Naive thymus-derived CD8-positive, alpha-beta T cell (primary cell): ENCODE measurements at places on chromosomes 7 and 10.

DNA sequence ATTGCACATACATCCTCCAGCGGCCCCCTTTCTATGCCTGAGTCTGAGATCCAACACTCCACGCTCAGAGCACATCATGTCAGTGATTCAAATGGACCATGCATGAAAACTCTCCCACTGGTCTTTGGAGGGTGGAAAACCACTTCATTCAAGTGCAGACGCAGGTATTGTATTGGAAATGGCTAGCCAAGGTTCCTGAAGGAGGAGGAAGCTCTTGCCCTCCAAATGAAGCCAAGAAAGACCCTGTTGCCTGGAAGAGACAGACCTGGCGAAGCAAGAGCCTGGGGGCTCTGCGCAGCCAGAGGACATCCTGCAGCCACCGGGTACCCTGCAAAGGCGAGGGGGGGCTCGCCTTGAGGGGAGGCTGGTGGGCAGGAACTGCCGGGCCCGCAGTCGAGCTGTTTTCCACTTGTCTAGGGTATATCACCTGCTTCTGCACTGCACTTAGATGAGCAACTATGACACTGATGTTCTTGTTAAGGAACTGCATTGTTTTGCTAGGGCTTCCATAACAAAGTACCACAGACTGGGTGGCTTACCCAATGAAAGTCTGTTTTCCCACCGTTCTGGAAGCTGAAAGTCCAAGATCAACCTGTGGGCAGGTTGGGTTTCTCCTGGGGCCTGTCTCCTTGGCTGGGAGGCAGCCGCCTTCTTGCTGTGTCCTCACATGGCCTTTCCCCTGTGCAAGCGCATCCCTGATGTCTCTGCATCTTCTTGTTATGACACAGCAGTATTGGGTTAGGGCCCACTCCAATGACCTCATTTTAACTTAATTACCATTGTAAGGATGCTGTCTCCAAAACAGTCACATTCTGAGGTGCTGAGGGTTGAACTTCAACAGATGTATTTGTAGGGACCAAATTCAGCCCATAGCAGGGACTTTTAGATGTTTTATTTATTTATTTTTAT, 233.4 kb downstream of the ARHGAP12 start:
- no peak for DNase-seq

- no peak for DNase-seq
Measured at GRCh38 chr7:20790375-20790774, 3.7 kb upstream of the SP8 start.

DNA sequence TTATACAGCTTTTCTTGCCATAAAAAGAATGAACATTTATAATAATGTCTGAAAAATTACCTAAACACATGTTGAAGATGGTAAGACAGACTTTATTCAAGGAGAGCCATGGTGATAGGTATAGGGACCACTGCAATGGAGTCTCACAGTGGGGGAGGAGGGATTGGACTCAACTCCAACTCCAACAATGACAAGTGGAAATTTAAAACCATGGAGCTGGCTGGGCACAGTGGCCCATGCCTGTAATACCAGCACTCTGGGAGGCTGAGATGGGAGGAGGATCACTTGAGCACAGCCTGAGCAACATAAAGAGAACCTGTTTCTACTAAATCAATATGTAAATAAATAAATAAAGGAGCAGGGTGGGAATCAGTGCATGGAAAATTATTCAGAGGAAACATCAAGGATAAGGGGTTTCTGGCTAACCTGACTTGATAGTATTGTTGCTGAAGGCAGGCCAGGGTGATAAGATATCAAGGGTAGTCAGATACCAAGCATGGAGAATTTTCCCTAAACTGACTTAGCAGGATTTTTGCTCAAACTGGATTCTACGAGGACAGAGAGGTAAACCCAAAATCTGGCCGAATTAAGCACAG, 19.5 kb upstream of the MICU1 start:
- DNase-seq, result no peak

GRCh38 chr10:2852574-2853323, 214.6 kb upstream of the PFKP start:
- no peak for DNase-seq

GRCh38 chr7:157318015-157318706, 18.6 kb upstream of the DNAJB6 start:
- no peak for DNase-seq

DNA sequence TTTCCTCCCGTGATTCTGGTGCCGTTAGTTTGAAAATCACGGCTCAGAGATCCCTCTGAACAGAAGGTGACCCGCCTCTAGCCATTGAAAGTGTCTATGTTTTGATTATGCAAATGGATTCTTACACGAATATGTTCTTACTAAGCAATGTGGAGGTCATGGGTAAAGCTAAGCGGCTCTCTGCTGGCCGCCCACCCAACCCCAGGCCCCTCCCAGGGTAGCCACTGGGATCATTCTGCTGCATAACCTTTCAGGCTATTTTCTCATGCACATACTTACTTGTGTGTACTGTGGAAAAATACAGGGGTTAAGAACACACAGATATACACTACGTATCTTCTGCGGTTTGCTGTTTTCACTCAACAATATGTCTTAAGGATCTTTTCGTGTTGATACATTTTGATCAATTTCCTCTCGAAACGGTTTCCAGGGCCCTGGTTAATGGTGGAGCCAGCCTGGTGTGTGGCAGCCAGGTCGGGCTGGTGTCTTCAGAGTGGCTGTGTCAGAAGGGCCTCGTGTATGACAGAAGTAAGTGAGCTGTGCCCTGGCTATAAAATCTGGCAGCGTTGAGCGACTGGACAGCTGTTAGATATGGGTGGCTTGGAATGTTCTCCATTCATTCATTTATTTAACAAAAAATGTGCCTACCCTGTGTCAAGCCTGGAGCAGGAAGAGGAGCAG, 29.9 kb downstream of the ZNF783 start:
- no peak for DNase-seq

DNA sequence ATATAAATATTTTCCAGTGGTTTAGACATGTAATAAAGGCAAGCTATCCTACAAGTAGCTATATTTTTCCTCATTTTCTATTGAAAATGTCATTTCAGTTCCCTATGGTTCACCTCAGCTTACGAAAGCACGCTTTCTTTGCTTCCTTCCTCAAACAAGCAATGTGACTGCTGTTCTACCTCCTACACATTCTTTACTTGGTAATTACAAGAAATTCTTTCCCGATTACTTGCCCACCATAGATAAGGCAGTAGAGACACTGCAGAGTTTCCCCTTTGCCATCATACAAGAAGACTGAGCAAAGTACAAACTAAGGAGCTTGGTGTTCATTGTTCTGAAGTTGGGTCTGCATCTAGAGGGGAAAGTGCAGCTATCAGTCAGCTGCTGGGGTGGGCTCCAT, 249.4 kb downstream of the CRPPA start:
- DNase-seq, result no peak

DNA sequence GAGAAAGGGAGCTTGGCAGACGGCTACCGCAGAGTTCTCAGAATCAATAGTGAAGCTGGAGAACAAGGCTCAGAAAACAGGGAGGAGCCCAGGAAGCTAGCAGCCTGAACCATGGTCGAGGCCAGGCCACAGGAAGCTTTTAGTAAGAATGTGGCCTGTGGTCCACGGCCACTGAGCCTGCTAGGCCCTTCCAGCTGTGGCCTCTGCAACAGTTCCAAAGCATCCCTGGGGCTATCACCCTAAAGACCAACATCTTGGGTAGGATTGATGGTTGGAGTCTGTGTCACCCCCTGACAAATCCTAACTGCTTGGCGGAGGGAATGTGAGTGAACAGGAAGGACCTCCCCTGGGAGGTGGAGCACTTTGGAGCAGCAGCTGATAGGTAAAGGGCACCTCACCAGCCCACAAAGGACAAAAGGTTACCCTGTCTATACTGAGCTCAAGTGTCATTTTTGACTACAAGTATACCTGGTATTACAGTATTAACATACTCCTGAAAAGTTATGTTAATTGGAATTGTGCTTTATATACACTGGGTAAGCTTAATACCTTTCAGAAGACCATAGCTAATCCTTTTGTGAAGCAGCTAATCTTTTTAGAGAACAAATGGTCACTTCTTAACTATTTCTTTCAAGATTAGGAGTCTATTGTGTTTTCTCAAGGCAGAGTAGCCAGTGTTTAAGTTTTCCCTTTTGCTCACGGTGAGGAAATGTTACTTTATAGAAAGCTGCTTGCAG, 18.7 kb downstream of the PTPRE start:
- no peak for DNase-seq

DNA sequence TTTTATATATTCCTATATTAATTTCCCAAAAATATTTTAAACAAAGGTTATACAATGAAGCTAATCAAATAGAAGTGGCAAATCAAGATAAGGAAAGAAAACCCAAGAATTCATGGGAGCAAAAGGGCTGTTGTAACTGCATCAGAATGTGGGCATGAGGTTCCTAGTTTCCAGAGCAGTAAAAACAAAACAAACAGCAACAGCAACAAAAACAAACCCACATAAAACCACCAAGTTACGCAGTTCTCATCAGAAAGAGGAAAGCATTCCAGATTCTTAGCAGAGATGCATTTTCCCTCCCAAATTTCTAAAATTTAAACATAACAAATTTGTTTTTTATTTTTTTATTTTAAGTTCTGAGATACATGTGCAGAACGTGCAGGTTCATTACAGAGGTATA, 34.8 kb upstream of the MSMB start:
- no peak for DNase-seq

GRCh38 chr7:73948287-73948686, 79.7 kb upstream of the ELN start:
- no peak for DNase-seq

DNA sequence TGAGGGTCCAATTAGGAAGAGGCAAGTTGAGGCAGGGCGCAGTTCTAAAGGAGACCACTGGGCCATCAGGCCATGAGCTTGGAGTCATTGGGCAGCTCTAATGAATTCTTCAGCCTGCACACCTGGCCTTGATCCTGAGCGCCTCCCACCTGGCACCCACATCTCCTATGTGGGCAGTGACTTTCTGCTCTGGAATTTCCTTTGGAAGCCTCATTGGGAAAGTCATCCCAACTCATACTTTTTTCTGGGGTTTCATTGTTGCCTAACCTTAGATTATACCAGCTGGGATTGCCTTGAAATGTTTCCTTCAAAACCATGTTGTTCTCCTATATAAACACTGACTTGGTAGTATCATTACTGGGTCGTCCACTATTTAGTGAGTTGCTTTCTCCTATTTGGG, 54.1 kb downstream of the PLPP4 start:
- no peak for DNase-seq

DNA sequence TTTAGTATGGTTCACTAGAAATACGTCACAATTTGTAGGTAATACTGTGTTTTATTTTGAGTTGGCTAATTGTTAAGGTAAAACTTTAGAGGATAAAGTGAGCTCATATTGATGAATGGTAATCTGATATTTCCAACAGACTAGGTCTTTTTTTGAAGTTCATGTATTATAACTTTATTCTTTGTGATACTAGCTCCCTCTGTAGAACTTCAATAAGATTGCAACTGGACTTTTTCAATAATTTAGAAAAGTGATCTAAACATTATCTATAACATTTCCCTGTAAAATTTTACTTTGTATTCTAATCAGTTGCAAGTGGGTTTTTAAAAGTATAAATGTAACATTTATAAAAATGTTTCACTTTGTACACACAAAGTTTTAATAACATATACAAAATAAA, 83.5 kb downstream of the ADK start:
- no peak for DNase-seq

GRCh38 chr7:21059069-21059468, 272.4 kb upstream of the SP8 start:
- DNase-seq, result no peak

DNA sequence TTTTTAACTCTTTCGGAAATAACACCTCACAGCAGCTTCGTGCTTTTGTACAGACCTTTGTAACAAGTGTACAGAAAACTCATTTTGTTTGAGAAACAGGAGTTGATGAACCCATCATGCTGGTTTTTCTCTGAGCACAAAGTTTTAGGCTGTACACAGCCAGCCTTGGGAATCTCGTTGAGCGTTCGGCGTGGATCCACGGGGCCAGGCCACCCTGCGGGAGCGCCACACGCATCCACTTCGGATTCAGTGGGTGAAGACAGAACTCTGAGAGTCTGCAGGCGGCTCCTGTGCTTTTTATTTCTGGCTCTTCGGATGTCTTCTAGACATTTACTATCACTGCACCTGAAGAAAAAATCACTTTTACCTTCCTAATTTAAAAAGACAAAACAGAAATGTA, 131.2 kb downstream of the SMURF1 start:
- no peak for DNase-seq

DNA sequence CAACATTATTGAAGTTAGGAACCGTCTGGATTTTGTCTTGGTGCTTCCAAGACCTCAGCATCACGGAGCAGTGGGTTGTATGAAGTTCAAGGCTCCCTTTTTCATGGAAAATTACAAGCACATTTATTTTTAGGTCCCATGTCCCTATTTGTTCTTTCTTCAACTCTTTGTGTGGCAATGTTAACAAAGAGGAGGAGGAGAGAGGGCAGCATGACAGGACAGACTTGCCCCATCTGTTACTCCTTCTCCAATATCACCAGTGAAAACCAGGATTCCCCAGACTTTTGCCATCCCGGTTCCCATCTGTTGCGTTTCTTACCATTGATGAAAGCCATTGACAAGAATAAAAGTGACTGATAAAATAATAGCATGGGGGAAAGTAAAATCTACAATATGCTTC, 28.6 kb downstream of the EEPD1 start:
- DNase-seq, result no peak

DNA sequence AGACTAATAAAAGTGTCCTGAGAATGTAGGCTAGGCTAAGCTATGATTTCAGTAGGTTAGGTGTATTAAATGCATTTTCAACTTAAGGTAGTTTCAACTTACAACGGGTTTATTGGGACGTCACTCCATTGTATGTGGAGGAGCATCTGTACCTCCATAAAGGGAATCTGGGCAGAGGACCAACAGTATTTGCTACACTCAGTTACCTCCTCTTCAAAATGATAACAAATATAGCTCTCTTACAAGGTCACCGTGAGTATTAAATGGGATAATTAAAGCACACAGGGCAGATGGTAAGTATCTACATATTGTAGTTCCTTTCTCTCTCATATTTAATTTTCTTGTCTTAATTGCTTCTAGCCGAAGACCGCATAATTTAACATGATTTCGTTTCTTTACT, 59.0 kb upstream of the FGL2 start:
- DNase-seq, result no peak

DNA sequence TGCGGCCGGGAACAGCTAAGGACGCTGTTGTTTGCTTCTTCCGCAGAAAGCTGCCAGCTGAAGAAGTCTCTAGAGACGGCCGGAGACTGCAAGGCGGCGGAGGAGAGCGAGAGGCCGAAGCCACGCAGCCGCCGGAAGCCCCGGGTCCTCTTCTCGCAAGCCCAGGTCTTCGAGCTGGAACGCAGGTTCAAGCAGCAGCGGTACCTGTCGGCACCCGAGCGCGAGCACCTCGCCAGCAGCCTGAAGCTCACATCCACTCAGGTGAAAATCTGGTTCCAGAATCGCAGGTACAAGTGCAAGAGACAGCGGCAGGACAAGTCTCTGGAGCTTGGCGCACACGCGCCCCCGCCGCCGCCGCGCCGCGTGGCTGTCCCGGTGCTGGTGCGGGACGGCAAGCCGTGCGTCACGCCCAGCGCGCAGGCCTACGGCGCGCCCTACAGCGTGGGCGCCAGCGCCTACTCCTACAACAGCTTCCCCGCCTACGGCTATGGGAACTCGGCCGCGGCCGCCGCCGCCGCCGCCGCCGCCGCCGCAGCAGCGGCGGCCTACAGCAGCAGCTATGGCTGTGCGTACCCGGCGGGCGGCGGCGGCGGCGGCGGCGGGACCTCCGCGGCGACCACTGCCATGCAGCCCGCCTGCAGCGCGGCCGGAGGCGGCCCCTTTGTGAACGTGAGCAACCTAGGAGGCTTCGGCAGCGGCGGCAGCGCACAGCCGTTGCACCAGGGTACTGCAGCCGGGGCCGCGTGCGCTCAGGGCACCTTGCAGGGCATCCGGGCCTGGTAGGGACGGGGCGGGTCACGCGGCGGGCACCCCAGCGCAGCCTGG, 2.4 kb downstream of the NKX2-3 start:
- DNase-seq, result no peak
